Hematopoietic multipotent progenitor cell treated with erythropoietin and hydrocortisone succinate and interleukin-3 and kit ligand, for 8 days (in vitro differentiated cells): ENCODE measurements at places on chromosomes 1 and 21.
A peak's percentile ranks its signal among the peaks of the same experiment; 100 is the strongest.

- DNase-seq: peak; percentile 8
These were observed 70.9 kb downstream of the RERE start for GRCh38 chr1:8746554-8746953.

- DNase-seq: peak; percentile 48
These were observed 11.0 kb upstream of the CASQ1 start for GRCh38 chr1:160179336-160179735.

DNA sequence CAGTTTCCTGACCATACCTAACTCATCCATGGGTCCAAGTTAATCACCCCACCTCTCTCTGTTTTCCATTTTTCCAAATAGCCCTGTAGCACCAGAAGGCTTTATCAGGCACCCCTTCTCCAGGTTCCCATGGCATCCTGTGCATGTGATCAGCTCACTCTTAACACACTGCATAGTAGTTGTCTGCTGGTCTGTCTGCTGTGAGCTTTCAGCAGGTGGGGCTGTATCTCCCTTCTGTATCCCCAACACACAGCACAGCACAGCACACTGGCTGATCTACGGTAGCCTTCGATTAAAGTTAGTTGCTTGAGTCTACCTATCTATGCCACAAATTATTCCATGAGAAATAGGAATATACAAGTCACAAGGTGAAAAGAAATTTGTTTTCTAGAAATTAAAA lies 54.3 kb upstream of the C1orf198 start:
- peak; percentile 76 for DNase-seq

GRCh38 chr1:63129855-63130254 lies 192.5 kb upstream of the FOXD3 start:
- DNase-seq: no peak

- DNase-seq: no peak
These were observed 52.4 kb upstream of the GJA5 start for GRCh38 chr1:147812799-147813198.

GRCh38 chr1:168907053-168907452 lies 178.0 kb upstream of the DPT start:
- DNase-seq: no peak

DNA sequence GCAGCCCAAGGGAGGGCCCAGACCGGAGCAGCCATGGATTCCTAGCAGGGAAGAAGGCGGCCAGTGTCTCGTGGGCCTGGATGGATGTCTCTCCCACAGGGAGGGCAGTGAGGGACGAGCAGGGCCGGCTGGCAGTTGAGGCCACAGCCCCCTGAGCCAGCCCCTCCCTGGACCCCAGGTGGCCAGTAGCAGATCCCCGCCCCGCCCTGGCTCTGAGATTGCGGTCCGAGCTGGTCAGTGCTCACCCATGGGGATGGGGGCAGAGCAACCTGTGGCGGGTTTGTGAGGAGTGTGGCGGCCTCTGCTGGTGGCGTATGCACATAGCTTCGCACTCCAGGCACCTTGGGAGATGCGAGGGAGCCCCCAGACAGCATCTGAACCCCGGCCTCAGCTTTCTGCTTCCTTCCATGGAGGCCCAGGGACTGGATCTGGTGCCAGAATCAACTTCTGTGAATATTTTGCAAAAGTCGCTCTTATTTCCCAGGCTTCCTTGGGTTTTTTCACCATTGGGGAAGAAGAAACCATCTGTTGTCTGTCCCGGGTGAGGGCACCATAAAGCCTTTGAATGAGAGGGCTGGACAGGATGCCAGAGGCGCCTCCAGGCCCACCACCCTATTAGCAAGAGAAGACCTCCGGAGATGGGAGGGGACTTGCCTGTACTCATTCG lies 8.4 kb upstream of the KCNN3 start:
- peak; percentile 60 for DNase-seq

DNA sequence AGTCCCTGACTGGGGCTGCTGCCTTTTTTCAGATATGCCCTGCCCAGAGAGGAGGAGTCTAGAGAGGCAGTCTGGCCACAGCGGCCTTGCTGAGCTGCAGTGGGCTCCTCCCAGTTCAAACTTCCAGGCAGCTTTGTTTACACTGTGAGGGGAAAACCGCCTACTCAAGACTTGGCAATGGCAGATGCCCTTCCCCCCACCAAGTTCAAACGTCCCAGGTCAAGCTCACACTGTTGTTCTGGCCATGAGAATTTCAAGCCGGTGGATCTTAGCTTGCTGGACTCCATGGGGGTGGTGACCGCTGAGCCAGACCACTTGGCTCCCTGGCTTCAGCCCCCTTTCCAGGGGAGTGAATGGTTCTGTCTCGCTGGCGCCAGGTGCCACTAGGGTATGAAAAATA lies 18.3 kb upstream of the C1orf53 start:
- no peak for DNase-seq

- no peak for DNase-seq
These were observed at the start of gene GPR37L1 for GRCh38 chr1:202122639-202123335. Gene GPR37L1 (plus strand): TSS chr1:202122917. CDS start chr1:202122964, 47 bp downstream.

DNA sequence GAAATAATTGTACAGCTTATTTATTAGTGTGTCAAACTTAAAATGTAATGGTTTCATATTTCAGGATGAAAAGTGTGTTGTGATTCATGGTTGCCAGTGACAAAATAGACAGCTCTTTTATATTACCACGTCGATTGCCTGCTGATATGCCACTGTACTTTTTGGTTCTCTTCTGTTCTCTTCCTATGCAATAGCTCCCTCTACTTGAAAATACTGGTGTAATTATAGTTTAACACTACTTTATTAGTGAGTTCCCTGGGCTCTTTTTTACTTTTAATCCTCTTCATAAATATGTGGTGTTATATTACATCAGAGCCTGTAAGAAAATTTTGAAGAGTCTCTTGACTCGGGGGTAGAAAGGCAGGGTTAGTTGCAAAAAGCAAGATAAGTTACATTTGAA lies 111.3 kb downstream of the PATJ start:
- DNase-seq: peak; percentile 45

DNA sequence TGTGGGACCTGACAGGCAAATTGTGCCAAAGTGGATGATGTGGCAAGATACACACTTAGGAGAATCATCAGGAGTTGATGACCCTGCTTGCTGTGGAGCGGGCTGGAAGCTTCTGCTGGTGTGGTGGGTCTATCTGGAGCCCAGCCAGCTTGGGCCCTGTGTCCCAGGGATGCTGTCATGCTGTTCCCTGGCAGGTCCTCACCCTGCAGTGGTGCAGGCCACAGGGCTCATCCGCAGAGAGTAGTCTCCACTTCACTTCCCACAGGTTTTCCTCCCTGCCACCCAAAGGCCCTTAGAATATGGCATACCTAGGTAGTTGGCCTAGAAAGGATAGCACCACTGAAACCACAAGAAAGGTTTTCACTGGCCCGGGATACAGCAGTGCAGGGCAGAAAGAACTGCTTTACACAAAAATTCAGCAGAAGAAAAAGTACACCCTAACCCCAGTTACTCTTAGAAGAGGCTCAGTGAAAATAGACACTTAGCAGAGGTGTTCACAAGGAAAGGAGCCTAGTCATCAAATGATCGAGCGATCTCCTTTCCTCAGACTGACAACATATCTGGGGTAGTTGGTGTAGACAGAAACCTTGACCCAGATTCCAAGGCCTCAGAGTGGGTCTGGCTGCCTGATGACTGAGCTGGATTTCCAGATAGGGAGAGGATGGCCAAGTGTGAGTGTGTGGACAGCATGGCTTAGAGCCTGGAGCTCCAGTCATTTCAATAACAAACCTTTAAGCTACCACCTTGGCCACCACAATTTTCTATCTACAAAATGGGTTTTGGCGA lies 1.3 kb upstream of the C1orf226 start:
- DNase-seq: no peak

GRCh38 chr1:60419023-60419422 lies 345.5 kb upstream of the C1orf87 start:
- no peak for DNase-seq

- DNase-seq: no peak
These were observed 8.9 kb upstream of the IGFN1 start for GRCh38 chr1:201181726-201182125.

DNA sequence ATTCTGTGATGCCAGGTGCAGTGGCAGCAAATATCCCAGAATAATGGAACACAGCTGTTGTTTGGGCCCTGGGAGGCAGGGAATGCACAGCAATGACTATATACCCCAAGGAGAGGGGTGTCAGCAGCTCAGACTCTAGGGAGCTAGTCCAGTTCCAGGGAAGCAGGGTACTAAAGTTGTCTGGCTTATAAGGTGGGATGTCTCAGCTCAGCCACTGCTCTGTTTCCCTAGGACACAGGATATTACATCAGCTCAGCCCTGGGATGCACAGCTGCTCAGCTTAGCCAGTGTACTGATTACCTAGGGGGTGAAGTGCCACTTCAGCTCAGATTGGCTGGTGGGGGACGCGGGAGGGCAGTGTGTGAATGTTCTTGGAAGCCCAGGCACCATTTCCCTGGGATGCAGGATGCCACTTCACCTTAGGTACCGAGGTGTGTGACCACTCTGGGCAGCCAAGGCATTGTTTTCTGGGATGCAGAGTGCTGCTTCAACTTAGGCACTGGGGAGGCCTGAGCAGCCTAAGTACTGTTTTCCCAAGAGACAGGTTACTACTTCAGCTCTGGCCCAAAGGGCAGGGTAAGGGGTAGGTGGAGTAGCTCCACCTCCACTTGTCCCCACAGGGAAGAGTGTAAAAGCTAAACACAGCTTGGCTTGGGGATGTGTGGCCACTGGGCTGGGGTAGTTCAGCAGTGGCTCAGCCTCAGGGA lies 59.4 kb downstream of the DIPK1A start:
- DNase-seq: no peak

DNA sequence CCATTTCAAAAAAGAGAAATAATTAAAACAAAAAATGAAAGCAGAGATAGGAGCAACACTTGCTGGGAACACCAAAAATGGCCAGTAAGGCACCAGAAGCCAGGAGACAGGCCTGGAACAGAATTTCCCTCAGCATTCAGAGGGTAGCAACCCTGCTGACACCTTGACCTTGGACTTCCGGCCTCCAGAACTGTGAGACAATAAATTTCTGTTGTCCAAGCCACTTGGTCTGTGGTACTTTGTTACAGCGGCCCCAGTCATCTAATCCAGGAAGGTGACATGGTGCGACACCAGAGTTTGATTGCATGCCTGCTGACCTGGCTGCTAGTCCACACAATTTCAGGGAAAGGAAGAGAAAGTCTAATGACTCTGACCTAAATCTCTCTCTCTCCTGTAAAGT lies 10.6 kb upstream of the RAB4A start:
- DNase-seq: no peak

GRCh38 chr21:15614766-15615165 lies 115.0 kb upstream of the USP25 start:
- DNase-seq: no peak

DNA sequence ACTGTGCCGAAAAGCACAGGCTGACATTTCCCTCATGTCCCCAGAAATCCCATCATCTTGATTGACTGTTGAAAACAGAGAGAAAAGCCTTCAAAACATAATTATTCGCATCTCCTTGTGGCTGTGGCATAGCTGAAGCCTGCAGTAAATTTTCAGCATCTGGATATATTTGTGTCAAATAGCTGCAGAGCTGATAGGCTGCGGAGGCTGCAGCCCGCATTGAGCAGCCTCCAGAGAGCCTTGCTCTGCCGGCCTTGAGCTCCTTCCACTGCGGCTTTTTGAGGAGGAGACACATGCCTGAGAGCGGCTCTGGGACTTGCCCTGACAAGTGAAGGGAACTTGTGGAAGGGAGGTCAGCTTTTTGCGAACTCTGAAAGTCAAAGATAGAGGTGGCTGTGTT lies 144.7 kb downstream of the RYR2 start:
- no peak for DNase-seq

GRCh38 chr1:233844692-233845091 lies 59.8 kb upstream of the SLC35F3 start:
- no peak for DNase-seq

DNA sequence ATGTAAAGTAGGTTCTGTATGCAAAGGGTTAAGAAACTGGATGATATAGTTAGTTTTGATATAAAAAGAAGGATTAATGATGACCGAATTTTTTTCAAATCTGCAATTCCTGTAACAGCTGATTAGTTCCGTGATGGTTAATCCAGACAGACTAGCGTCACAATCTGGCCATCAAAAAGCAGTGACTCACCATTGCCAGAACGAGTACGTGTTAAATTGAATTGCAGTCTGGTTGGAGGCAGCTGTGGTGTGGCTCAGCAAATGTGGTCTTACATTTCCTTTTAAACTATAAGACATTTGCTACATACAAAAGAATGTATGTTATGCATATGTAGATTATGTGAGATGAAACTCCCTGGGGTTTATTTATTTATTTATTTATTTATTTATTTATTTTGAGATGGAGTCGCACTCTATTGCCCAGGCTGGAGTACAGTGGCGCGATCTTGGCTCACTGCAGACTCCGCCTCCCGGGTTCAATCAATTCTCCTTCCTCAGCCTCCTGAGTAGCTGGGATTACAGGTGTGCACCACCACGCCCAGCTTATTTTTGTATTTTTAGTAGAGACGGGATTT lies 139.8 kb downstream of the RYR2 start:
- DNase-seq: no peak

DNA sequence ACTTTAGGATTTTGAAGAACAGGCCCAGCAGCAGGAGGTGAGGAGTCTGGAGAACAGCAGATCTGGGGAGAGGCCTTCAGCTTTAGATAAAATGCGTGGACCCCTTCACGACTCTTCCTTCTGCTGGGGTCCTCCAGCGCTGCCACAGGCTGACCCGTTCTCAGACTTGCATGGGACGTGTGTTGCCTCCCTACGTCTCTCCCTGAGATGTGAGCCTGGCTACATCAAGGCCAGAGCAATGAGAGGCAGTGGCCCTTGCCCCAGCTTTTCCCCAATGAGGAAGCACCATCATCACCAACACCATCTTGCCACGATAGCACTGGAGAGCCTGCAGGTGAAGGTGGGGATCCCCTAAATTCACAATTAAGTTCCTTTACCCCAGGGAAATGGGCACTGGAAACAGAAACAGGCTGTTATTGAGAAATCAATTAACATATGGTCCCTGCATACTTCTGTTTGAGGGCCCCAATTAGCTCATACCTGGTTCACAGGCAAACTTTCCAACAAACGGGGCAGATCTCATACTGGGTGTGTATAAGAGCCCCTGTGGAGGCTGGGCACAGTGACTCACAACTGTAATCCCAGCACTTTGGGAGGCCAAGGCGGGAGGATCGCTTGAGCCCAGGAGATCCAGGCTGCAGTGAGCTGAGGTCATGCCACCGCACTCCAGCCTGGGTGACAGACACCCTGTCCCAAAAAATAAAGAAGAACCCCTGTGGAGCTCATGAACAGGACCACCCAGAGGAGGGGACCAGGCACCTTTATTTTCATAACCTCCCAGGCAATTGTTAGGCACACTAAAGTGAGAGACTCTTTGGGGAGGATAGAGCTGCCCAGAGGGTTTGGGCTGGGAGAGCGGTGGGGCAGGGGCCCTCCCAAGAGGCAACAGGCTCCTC lies 12.1 kb upstream of the ADAMTSL4 start:
- DNase-seq: no peak

GRCh38 chr1:199151634-199152425 lies 513.0 kb downstream of the PTPRC start:
- no peak for DNase-seq

- no peak for DNase-seq
These were observed 758.1 kb upstream of the TPTE start for GRCh38 chr21:9763306-9763705.

DNA sequence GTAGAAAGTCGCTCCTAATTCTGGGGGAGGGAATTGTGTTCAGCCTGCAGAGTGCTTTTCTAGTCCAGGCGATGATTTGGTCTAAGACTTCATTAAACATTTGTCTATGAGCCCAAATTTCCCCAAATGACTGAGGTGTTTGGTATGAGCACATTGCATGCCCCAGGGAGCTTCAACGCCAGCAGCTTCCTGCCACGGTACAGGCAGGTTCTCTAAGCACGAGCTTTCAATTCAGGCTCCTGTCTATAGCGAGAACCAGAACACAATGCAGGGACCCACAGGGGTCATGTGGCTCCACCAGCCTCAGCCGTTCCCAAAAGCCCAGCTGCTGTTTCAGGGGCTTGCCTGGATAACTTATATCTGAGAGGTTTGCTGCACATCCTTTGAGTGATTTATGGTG lies 34.1 kb upstream of the H6PD start:
- no peak for DNase-seq
